Osteocyte (in vitro differentiated cells): ENCODE measurements at places on chromosomes 13 and 19. TPM values are rescaled to one million over a fixed set of nuclear protein-coding genes. Genes with fewer than 3 reads are reported as not detected.
A peak's percentile ranks its signal among the peaks of the same experiment; 100 is the strongest.

DNA sequence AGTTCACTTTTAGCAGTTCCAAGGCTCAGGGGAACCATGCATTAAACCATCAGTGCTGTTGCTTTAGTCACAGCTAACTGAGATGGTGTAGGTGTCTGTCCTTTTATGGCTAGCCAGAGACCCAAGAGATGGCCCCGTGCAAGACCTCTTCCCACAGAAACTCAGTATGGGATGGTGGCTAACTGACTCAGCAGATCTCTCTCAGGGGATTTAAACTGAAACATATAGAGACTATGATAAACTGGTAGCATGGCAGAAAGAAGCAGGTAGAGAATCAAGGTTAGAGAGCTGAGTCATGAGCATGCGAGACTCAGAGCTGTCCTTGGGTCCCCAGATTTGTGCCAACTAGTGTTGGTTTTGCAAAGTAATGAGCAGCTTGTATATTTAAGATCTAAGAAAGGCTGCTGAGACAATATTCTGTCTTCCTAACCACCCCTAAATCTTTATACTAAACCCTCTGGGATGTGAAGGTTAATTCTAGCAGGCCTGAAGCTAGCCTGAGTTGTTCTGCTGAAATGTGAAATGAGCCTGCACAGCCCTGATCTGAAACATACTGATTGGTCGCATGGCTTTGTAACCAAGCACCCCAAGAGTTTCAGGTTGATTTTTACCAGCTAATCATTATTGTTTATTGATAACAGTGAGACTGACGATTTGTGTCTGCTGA, 6.5 kb upstream of the SCEL start:
- H3K36me3 ChIP-seq = no peaks in the 10 kb centered on the region
- H3K4me3 ChIP-seq = no peak overlapping the region
- peaks cover 2% of the 10 kb centered on the region for H3K27me3 ChIP-seq
- DNase-seq = no peak
- H3K27ac ChIP-seq = no peak overlapping the region
- H3K4me1 ChIP-seq = no peaks in the 10 kb centered on the region

- H3K4me1 ChIP-seq = peaks cover 26% of the 10 kb centered on the region
- H3K27ac ChIP-seq = peak overlapping the region; percentile 68
- no peak for DNase-seq
Measured at GRCh38 chr13:80306337-80306972, 34.5 kb downstream of the SPRY2 start.

DNA sequence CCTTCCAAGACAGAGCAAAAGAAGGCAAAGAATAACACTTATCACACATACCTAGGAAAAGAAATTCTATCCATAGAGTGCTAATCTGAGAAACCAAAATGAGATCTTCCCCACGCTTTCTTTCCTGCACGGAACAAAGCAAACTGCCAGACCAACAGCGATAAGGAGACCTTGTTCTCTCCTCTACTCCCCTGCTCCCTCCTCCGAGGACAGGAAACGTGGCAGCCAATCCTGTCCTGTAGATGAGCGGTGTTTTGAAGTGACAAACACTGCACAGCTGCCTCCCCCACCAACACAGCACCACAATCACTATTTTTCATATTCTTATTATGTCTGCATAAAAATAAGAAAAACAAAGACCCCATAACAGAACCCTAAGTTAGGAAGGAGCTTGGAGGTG, 113.9 kb upstream of the IRS2 start:
- H3K36me3 ChIP-seq = no peaks in the 10 kb centered on the region
- no peak for DNase-seq
- H3K27ac ChIP-seq = no peak overlapping the region
- H3K4me1 ChIP-seq = peaks cover 6% of the 10 kb centered on the region

The NAPSA gene
- 0.16 and 1.3 TPM in 2 replicates for total RNA-seq

DNA sequence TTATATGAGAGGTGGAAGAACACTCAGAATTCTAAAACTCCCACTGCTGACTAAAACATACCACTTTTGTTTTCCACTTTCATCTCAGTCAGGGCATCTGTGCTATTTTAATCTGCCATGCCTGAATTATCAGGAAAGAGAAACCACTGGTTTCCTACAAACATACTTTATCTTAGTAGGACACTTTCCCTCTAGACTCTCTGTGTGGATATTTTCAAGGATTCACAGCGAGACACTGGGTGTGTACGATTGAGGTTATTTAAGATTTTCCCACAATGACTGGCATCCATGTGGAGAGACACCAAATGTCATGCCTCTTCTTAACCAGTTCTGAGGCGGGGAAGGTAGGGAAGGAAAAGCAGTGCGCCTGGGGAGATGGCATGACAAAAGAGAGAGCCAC, 212.2 kb downstream of the ENOX1 start:
- peaks cover 2% of the 10 kb centered on the region for H3K36me3 ChIP-seq
- H3K4me3 ChIP-seq = no peak overlapping the region
- no peaks in the 10 kb centered on the region for H3K27me3 ChIP-seq
- H3K27ac ChIP-seq = peak overlapping the region; percentile 81
- H3K4me1 ChIP-seq = peaks cover 59% of the 10 kb centered on the region
- no peak for DNase-seq

DNA sequence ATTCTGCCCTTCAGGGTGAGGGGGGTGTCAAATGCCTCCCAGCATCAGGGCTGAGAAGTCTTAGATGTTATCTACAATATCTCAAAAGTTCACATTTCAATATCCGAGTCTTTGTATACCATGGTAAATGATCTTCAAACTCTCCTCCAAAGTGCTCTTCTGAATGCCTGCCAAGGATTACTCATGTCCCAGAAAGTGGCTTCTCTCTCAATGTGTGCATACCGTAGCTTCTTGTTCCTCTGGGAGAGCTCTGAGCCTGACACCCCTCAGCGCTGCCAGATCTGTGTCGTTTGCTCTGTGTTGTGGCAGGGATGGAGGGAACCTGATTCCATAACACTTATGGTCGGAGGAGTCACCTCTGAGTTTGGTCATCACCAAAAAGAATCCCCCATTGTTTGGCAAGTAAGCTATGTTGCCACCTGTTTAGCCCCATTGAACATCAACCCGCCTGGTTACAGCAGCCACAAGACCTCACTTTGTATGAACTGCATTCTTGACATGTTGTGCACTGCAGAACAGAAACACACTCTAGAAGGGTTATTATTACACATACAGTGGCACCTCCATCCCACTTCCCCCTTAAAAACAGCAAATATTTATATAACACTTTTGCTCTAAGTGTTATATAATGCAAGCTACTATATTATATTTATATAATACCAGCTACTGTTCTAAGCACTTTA, 163.1 kb upstream of the MIR17HG start:
- H3K4me1 ChIP-seq = peaks cover 8% of the 10 kb centered on the region
- H3K27me3 ChIP-seq = peaks cover 4% of the 10 kb centered on the region
- H3K27ac ChIP-seq = no peak overlapping the region
- no peaks in the 10 kb centered on the region for H3K36me3 ChIP-seq
- DNase-seq = no peak

- H3K36me3 ChIP-seq = no peaks in the 10 kb centered on the region
- H3K27ac ChIP-seq = no peak overlapping the region
- H3K27me3 ChIP-seq = peaks cover under 1% of the 10 kb centered on the region
- no peak for DNase-seq
Measured at GRCh38 chr19:29247471-29247870, 34.5 kb upstream of the UQCRFS1 start.

DNA sequence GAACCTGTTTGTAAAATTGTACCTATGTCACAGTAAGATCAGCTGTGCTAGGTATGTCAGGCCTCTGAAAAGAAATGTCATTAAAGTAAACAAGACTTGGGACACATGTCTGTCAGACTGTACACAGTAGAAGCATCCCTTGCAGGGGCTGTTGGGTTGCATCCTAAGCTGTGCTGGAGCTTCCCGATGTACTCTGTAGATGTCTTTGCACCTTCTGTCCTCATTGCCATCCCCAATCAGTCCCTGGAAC, 48.7 kb upstream of the GPR183 start:
- no peak for DNase-seq
- H3K27me3 ChIP-seq = no peaks in the 10 kb centered on the region
- peak overlapping the region; percentile 92 for H3K27ac ChIP-seq
- peak overlapping the region; percentile 51 for H3K4me3 ChIP-seq
- H3K4me1 ChIP-seq = peaks cover 29% of the 10 kb centered on the region
